IPS-NIHi11 (cell line): ENCODE measurements at places on chromosomes 2 and 18.

GRCh38 chr2:70565039-70565731, 11.6 kb upstream of the TGFA start:
- no peak for DNase-seq

GRCh38 chr18:47968721-47969120, 38.3 kb upstream of the SMAD2 start:
- DNase-seq, result no peak

- DNase-seq, result no peak
These were observed 164.7 kb downstream of the SH3RF3 start for GRCh38 chr2:109293663-109294062.

GRCh38 chr2:137846993-137847392, 117.3 kb upstream of the HNMT start:
- DNase-seq, result no peak

DNA sequence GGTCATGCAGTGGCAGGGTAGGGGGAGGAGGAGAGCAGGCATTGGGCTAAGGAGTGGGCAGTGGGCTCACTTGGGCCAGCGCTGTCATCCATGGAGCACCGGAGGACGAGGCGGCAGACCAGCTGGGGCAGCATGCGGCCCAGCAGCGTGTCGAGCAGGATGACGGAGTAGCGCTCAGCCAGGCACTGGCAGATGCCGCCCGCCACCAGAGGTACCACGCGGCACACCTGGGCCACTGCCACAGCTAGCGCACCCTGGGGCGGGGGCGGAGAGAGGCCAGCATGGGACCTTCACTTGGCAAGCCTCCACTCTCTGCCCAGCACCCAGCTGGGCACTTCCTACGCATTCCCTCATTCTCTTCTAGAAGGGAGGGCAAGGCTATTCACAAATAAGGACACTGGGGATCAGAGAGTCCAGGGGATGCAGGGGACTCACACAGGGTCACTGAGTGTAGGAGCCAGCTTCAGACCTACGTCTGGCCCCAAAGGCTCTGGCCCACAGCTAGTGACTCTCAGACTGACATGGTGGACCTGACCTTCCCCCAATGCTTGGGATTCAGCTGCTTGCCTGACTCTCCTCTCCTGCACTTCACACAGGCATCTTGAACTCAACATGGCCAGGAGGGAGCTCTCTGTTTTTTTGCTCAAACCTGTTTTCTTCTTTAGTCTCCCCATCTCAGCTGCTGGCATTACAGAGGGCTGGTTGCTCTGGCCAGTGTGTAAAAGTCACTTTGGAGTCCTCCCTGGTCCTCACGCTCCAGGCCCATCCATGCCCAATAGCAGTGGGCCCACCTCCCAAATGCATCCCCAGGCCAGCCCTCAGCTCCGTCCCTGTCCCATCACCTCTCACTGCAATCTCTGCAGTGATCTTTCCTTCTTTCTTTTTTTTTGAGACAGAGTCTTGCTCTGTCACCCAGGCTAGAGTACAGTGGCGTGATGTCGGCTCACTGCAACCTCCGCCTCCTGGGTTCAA, 4.1 kb downstream of the SFTPB start:
- no peak for DNase-seq
